ENCODE measurements at places on chromosomes 16 and 17.

DNA sequence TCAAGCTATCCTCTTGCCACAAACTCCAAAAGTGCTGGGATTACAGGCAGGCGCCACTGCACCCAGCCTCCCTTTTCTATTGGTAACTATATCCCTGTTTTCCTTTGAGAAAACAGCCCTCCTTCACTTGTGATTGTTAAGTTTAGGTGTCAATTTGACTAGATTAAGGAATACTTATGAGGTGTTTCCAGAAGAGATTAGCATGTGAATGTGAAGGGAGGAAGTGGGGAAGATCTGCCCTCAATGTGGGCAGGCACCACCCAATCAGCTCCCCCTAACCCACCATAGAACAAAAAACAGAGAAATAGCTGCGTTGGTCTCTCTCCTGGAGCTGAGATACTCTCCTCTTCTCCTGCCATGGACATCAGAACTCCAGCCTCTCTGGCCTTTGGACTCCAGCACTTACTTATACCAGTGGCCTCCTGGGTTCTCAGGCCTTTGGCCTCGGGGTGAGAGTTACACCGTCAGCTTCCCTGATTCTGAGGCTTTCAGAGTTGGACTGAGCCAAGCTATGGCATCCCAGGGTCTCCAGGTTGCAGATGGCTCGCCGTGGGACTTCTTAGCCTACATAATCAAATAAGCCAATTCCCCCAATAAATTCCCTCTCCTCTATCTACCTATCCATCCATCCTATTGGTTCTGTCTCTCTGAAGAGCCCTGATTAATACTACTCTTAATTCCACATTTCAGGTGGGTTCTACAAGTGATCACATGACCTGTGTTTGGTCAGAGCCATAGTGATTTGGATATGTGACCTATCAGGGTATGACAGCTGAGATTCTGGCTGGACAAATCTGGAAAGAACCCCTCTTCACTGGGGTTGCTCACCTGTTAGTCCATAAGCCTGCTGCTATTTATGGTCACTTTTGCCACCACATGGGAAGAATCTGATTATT lies 12.0 kb upstream of the STAT3 start:
- DNase-seq: no peak

DNA sequence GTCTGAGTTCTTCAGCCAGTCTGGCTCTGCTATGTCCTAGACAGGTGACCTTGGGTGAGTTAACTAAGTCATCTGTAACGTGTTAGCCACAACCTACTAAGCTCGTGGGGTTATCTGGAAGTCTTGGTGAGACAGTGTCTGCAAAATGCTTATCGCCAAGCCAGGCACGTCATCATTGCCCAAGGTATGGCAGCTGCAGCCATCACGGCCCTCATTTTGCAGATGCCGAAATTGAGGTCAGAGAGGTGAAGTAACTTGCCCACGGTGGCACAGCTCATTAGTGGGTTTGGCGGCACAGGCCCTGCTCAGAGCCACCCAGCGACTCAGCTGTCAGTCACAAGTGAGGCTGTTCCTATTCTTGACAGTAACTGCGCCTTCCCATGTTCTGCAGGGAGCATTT lies 79.8 kb downstream of the CMIP start:
- no peak for DNase-seq

GRCh38 chr17:76408037-76408849 lies 23.8 kb downstream of the SPHK1 start:
- DNase-seq: no peak

DNA sequence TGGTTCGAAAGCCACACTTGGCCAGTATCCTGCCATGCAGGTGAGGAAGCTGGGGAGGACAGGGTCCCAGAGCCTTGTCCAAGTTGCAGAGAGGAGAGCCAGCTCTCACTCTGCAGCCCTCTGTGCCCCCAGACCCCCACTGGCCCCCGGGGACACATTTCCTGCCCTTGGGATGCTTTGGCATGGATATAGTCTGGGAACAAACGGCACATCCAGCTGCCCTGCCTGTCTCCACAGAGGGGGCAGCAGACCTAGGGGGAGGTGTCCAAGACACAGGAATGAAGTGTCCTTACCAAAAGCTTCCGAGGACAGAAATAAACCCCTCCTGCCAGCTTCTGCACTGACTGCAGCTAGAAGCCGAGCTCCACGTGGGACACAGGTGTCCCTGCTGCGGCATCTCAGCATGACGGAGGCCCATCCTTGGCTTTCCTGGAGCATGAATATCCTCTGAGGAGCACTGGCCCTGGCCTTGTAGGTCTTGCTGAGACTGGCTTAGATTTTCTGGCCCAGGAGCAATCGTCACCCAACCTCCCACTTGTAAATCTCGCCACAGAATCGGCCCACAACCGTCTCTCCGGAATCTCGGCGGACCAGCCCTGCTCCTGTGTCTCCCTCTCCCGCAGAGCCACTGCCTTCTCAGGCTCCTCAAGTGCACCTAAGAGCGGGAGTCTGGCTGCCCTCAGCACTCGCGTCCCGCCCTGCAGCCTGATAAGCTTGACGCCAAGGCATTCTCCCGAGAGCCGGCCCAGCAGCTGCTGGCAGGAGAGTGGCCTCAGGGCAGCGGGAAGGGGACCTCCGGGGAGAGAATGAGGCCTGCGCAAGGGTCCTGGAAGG lies 1.1 kb upstream of the CAPN15 start:
- DNase-seq: no peak

DNA sequence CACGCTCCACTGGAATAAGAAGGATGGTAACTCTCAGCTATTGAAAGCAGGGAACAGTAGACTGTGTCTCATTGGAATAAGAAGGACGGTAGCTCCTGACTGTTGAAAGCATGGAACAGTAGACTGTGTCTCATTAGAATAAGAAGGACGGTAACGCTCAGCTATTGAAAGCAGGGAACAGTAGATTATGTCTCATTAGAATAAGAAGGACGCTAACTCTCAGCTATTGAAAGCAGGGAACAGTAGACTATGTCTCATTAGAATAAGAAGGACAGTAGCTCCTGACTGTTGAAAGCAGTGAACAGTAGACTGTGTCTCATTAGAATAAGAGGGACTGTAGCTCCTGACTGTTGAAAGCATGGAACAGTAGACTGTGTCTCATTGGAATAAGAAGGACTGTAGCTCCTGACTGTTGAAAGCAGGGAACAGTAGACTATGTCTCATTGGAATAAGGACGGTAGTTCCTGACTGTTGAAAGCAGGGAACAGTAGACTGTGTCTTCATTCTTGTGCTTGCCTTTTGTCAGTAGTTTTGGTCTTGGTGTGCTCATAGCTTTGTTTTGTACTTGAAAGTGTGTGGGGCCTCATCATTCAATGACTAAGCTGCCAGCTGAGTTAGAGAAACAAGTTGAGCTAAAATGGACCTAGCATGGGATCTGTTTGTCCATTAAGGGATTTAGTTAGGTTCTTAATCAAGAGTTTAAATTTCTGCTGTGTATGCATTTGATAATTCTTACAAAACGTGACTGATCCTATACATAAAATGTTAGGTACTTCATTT lies 58.5 kb downstream of the BANP start:
- DNase-seq: no peak

DNA sequence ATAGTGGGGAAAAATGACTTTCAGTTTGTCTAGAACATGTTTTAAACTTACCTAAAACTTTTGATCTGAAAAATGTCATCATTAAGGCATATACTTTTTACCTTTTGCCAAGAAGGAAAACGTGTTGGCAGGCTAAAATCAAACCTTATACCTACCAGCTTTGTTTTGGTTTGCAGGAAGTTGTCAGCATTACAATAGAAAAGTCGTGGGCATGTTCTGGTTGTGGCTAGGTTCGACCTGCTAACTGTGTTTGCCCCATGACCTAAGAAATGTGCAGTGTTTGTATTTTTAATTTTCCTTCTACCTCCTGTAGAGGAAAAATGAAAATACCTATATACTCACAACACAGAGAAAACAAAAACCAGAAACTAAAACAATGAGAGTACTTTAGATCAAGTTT lies 13.0 kb downstream of the SKAP1 start:
- DNase-seq: no peak
